ENCODE measurements at places on chromosomes 2 and 18.

DNA sequence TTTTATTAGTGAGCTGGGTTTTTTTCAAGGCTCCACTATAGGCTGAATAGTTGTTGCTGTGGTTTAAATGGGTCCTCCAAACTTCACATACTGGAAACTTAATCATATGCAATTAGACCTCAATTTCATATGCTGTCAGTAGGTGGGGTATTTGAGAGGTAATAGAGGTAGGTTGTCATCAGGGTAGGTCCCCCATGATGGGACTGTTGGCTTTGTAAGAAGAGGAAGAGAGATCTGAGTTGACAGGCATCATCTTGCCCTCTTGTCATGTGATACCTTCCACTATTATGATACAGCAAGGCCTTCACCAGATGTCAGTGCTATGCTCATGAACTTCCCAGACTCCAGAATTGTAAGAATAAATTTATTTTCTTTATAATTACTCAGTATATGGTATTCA, 819.4 kb downstream of the LRP1B start:
- DNase-seq: no peak

DNA sequence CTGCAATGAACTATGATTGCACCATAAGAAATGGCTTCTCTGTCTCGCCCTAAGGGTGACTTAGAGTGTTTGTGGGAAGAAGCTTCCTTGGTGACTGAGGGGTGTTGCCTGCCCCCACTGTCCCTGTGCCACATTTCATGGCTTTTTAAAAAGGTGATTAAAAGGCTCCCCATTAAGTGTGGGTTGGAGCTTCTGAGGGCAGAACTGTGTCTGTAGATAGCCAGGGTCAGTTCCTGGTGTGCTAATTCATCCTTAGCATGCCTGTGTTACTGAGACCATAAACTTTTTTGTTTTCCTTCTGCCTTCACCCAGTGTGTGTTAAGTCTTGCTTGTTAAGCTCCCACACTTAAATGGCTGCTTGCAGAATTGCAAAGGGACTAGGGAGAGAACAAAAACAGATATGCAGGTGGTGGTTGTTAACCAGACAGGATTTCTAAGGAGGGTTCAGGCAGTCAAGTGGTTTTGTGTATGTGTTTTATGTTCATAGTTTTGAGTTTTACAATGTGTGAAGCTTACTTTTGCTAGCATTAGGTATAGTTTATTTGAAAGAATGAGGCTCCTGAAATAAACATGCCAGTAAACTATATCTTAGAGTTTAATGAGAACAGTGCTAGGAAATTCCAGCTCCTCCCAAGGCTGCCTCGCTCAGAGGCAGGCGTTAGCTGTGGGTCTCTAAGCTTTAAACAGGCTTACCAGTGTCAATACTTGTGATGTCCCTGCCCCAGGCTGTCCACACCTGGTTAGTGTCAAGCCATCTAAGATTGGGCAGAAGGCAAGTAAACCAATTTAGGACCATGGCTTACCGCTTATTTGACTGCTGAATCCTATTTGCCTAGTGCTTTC, 14.5 kb downstream of the CERS6 start:
- no peak for DNase-seq

- no peak for DNase-seq
Measured at GRCh38 chr2:30686000-30686399, 121.2 kb downstream of the CAPN13 start.

DNA sequence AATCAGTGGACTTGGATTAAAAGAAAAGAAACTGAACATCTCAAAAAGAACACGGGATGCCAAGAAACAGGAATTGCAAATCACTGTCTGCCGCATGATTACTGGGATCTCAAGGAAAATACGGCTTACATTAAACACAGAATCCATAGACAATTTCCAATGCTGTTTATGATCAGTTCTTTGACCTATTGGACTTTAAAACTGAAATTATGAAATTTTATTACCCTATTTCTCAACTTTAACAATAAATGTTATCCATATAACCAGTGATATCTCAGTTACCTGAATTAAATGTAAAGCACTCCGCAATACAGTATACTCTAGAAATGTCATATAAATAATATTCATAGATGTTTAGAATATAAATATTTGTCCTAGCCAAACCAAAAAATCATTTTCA, 1556.9 kb upstream of the NXPH2 start:
- DNase-seq: no peak

- DNase-seq: no peak
Measured at GRCh38 chr2:36544638-36545338, 53.2 kb downstream of the FEZ2 start.

- no peak for DNase-seq
Measured at GRCh38 chr2:188949046-188949818, 24.9 kb upstream of the COL3A1 start.

DNA sequence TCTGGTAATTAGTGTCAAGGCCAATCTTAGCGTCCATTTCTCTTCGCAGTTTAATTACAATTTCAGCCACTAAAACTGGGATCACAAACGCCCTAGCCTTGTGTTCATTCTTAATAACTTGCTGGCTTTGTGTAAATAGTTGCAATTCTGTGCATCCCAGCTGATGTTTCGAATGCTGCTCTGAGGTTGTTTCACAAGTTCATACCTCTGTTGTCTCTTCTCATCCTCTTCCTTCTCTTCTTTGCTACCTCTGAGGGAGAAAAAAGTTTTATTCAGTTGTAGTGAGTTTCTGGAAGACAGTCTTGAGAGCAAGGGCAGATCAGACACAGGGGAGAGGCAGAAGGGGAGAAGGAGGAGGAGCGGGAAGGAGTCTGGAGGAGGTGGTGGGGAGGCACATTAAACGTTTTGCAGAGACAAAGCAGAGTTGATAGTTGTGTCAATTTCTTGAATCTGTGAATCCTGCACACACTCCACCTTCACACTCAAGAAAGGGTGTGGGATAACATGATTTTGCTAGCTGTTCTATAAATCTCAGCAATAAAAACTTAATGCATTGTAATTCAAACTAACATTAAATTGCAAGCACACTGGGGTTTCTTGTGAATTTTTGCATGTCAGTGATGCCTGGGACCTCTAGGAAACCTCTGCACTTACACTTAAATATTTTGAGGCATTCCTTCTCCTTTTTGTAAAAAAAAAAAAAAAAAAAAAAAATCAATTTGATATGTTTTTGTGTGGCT, 6.8 kb downstream of the MEIS1 start:
- no peak for DNase-seq

DNA sequence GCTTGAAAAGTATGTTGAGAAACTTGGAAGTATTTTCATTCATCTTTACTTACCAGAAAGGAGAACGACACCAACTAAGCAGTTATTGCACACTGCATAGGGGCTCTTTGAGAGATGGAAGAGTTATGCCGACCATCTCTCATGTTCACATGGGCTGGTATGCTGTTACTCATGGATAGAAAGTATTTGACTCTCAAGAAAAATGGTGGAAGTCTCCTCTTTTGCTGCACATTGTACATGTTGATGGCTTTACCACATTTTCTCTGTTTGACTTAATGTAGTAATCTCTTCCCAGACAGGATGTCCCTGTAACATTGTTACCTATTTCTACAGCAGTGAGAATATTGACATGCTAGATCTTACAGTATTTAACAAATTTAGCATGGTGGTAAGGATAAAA, 23.2 kb downstream of the CAB39 start:
- DNase-seq: no peak

DNA sequence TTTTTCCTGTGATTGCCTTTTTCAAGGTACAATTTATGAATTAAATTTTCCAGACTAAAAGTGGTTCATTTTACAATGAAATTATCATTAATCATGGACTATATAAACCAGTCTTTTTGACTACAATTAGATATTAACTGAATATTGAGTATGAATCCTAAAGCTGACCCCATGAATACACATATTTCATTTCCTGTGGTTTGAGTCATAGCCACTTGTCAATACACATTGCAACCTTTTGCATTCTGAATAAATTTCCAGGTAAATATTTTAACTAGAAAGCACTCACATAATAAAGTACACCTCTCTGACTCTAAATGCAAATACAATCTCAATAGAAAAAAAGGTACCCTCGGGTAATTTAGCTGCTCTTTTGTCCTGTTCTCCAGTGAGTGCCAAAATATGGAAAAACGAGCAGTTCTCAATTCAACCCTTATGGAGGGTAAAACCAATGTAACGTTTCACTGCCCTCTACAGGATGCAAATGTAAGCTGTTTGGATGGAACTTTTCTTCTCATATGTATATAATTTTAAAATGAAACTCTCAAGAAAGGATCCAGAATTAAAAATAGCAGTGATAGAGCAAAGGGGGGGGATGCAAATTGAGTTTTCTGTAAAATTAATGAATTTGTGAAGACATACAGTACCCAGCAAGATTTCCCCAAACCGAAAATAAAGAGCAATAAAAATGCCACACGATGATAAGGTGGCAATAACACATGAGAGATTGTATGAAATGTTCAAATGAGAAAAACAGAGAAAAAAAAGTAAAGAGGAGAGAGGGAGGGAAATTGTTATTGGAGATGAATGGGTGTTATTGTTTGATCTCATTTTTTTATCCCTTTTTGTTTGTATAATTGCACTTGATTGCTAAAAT, 1795.7 kb upstream of the PIK3C3 start:
- DNase-seq: no peak

DNA sequence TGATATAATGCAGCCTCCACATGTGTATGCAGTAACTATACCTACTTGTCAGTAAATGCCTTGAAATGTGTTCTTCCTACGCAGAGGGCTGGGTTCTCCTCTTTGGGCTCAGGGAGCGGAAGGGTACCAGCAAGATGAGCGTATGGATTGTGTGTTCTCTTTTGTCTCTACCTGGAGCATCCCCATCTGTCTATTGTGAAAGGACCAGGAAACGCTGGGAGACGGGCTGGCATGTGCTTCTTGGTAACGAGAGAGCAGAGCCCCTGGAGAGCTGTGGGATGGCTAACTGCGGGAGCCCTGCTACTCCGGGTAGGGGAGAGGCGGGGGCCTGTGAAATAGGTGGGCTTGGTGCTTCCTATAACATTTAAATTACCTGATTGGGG, 80.9 kb downstream of the BCL2 start:
- DNase-seq: no peak

GRCh38 chr2:2940702-2941101, 436.9 kb downstream of the EIPR1 start:
- DNase-seq: no peak

GRCh38 chr18:79911344-79912270, 39.8 kb downstream of the SLC66A2 start:
- DNase-seq: no peak

DNA sequence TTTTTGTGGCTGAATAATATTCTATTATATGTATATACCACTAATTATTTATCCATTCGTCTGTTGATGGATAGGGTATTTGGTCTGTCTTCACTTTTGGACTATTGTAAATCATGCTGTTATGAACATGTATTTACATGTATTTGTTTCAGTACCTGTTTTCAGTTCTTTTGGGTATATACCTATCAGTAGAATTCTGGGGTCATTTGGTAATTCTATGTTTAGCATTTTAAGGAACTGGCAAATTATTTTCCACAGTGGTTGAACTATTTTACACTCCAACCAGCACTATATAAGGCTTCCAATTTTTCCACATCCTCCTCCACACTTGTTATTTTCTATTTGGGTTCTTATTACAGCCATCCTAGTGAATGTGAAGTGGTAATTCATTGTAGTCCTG, 12.4 kb upstream of the TANK start:
- DNase-seq: no peak

- DNase-seq: no peak
Measured at GRCh38 chr2:175832866-175833265, 169.2 kb downstream of the LNPK start.

GRCh38 chr2:100771125-100771524, 48.8 kb upstream of the NPAS2 start:
- no peak for DNase-seq

- no peak for DNase-seq
Measured at GRCh38 chr18:12035481-12035880, 54.2 kb downstream of the IMPA2 start.
